ENCODE measurements at places on chromosomes 5 and 9.
A peak's percentile ranks its signal among the peaks of the same experiment; 100 is the strongest.

DNA sequence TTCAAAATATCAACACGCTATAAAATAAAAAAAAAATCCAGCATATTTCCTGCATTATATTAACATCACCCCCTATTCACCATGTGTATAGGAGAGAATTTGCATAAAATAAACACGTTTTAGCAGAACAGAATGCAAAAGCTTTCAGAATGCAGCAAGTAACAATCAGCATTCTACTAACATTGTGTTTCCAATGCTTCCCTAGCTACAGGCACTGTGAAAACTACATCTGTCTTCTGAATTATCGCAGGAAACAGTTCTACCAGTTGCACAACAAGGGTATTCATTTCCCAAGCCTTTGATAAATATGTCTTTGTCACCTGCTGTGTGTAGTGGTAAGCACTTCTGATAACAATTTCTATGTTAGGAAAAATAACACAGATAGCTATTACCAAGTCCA, 1015.8 kb downstream of the CDH18 start:
- H3K36me3 ChIP-seq = no peaks in the 10 kb centered on the region
- no peaks in the 10 kb centered on the region for H3K27me3 ChIP-seq
- peaks cover 8% of the 10 kb centered on the region for H3K4me1 ChIP-seq
- H3K4me3 ChIP-seq = no peak overlapping the region
- peak overlapping the region; percentile 14 for H3K27ac ChIP-seq
- DNase-seq = no peak

DNA sequence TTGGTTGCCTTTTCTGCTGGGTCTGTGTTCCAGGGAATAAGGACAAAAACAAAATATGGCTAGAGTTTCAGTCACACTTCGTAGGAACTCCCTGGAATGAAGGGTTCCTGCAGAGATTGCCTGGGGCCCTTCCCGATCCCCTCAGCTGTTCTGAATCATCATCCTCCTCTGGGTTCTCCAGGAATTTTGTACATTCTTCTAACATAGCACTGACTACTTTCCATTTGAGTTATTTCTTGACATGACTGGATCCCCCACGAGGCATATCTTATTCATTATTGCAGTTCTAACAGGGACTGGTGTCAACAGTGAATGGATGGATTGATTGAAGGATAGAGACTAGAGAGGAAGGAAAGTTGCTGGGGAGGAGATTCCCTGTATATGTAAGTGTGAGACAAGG, 49.2 kb upstream of the TNC start:
- H3K27me3 ChIP-seq = no peaks in the 10 kb centered on the region
- DNase-seq = no peak
- no peak overlapping the region for H3K4me3 ChIP-seq
- H3K27ac ChIP-seq = no peak overlapping the region
- H3K36me3 ChIP-seq = no peaks in the 10 kb centered on the region

DNA sequence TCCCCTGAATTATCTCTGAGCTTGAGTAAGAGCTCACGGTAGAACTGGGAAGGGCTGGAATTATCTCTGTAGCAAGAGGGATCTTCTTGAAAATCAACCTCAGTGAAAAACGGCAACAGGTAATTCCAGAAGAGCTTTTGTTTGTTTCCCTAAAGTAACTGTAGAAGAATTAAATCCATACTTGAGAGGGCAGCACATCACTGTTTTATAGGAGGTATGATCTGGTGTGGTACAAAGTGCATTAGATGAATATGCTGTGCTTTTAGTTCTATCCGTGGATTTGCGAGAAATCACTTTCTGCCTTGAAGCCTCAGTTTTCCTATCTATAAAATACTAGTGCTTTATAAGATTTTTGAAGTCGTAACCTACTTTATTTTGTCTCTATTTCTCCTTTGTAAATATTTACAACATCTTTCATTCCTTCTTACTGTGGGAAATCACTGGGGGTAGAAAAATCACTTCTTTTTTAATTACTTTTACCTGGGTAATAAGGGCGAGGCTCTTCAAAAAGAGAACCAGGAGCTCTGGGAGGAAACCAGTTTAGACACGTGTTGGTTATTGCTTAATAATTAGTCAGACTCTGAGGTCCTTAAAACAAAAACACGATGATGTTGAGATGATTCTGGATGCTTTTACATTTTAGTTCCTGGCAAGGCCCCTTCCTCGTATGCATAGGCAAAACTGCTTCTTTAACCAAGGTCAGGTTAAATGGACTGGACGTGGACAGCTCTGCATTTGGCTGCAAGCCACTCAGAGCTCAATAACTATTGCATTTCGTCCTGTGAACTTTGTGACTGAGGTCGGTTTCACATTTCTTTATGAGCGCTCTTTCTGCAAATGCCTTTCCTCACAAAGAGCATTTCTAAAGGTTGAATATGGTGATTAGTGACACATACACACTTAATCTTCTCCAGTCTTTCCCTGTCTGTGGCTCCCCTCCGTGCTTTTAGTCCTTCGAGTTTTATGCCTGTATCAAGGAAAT, 376.1 kb downstream of the BRINP1 start:
- DNase-seq = peak; percentile 2
- no peak overlapping the region for H3K27ac ChIP-seq
- H3K4me1 ChIP-seq = no peaks in the 10 kb centered on the region
- H3K4me3 ChIP-seq = no peak overlapping the region
- H3K36me3 ChIP-seq = no peaks in the 10 kb centered on the region

GRCh38 chr9:14326264-14326826, 12.4 kb upstream of the NFIB start:
- no peak for DNase-seq
- H3K27ac ChIP-seq = no peak overlapping the region
- no peak overlapping the region for H3K4me3 ChIP-seq
- H3K27me3 ChIP-seq = no peaks in the 10 kb centered on the region
- no peaks in the 10 kb centered on the region for H3K36me3 ChIP-seq
- peaks cover 13% of the 10 kb centered on the region for H3K4me1 ChIP-seq

GRCh38 chr5:5385331-5385662, 37.2 kb upstream of the ICE1 start:
- no peaks in the 10 kb centered on the region for H3K27me3 ChIP-seq
- H3K27ac ChIP-seq = no peak overlapping the region
- H3K36me3 ChIP-seq = no peaks in the 10 kb centered on the region
- H3K4me3 ChIP-seq = no peak overlapping the region
- no peak for DNase-seq
